Substantia nigra (tissue), 51 donors: ENCODE measurements at places on chromosomes 7 and 10.

DNA sequence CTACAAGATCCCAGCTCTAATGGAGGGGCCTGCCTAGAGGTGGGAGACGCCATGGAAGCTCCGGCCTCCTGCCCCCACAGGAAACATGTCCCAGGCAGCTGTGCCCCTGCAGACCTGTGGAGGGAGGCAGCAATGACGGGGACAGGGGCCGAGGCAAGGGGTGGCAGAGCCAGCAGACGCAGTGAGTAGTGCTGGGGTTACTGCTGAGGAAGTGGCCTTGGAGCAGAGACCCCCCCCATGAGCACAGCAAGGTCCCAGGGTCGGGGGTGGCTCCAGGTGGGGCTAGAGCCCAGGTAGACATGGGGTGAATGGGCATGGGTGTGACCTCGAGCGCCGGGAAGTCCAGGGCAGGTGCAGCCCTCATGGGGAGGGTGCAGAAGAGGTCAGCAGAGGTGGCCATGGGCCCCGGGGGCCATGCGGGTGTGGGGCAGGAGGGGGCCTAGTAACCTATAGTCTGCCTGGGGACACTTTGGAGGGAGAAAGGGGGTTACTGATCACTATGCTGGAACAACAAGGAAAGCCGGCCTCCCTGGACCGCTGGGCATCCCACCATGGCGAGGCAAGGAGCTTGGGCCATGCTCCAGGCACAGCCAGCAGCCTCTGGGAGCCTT lies 45.5 kb downstream of the JAKMIP3 start:
- no peak for DNase-seq

DNA sequence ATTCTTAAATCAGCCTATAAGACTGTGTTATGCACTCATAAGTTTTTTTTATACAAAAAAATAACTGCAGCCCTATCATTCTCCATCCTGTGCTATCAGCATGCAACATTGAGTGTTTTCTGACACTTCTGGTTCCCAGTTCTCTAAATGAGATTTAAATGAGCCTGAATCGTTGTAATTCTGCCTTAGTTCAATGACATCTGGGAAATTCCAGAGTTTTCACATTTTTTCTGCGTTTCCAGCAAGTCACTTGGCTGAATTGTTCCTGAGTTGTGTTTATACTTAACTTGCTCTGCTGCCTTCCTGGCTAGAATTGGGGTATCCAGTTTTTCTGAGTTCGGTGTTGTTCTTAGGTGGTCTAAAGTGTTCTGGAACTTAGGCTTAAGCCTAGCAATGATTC lies 636.1 kb upstream of the FZD8 start:
- no peak for DNase-seq

- no peak for DNase-seq
Observed at GRCh38 chr7:80098795-80099194, 35.8 kb upstream of the GNAI1 start.

DNA sequence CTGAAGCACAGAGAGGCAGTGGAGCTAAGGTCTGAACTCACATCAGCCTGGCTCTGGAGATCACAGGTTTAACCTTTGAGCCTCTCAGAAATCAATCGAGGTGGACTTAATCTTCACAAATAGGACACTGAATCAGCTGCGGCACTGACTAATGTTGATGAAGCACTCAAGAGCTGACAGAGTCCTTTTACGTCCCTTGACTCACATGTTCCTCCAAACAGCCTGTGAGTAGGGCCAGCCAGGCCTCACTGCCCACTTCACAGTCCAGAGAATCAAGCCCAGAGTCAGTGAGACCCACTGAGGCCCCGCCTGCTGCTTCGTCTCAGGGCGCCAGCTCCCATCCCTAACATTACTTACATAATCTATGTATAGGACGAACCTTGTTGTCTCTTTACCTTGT lies 63.1 kb downstream of the TNS3 start:
- DNase-seq, result no peak

GRCh38 chr7:130351791-130352090 lies 7.1 kb downstream of the CPA5 start:
- no peak for DNase-seq

DNA sequence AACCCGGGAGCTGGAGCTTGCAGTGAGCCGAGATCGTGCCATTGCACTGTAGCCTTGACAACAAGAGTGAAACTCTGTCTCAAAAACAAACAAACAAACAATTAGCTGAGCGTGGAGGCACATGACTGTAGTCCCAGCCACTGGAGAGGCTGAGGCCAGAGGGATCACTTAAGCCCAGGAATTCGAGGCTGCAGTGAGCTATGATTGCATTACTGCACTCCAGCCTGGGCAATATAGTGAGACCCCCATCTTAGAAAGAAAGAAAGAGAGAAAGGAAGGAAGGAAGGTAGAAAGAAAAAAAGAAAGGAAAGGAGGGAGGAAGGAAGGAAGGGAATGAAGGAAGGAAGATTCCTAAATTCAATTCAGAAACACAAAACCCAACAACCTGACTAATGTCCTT lies 141.3 kb upstream of the TNRC18 start:
- no peak for DNase-seq

- no peak for DNase-seq
Observed at GRCh38 chr7:20797462-20798080, 10.9 kb upstream of the SP8 start.

- DNase-seq, result no peak
Observed at GRCh38 chr10:86803156-86803555, 46.7 kb downstream of the BMPR1A start.

GRCh38 chr7:96739167-96739566 lies 29.5 kb upstream of the SEM1 start:
- no peak for DNase-seq

- DNase-seq, result no peak
Observed at GRCh38 chr7:27695096-27695495, 32.4 kb upstream of the HIBADH start.

DNA sequence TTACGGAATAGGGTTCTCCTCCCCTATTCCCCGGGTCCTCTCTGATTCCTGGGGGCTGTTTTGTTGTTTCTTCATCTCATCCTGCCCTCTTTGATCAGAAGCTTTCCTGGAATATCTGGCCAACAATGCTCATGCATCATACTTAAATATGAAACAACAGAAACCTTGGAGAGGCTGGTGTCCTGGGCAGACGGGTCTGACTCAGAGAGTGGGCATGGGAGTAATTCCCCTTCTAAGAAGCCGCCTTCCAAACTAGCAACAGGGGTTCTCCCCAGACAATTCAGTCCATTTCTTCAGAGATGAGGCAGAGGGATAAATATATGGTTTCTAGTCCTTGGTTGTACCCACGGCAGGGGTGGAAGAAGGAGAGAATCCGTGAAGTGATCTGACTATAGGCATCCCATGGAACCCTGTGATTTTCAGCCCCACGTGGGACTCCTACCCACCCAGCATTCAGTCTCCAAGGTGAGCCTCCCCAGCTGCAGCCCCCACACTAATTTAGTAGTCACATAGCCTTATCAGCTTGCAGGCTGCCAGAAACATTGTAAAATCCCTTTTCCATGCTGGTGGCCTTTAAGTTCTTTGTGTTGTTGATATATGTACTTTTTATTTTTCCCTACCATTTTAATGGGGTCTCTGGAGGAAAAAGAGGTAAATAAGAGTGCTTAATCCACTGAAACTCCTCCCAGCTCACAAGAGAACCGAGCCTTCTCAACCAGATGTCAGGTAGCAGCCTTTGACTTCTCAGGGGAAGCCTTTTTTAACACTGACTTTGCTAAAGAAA lies 119.2 kb downstream of the SFMBT2 start:
- no peak for DNase-seq

DNA sequence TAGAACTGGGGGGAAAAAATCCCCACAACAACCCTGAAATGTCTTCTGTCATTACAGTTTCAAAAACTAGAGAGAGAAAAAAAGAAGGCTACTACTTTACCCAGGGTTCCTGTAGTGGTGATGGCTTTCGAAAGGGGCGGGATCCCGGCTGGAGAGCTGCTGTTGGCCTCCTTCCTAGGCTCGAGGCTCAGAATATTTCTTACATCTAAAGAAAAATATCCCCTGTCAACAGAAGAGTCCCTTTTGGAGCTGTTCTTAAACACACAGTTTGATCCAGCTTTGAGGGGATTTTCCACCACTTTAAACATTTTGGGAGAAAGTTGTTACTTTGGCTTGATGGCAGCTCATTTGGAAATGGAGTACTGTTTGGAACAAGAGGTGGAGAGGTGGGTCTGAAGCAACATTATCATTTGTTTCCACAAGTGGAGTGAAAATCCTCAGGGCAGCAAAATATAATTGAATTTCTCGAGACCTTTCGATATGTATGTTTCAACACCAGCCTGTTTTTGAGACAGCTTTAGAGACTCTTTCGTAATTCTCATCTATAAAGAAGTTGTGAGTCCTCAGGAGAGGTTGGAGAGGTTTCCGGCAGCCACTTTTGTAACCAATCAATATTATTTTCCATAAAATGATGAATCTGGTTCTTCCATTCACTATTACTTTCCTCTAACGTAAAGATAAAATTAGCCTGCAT lies 5.1 kb downstream of the HOXA13 start:
- DNase-seq, result no peak

DNA sequence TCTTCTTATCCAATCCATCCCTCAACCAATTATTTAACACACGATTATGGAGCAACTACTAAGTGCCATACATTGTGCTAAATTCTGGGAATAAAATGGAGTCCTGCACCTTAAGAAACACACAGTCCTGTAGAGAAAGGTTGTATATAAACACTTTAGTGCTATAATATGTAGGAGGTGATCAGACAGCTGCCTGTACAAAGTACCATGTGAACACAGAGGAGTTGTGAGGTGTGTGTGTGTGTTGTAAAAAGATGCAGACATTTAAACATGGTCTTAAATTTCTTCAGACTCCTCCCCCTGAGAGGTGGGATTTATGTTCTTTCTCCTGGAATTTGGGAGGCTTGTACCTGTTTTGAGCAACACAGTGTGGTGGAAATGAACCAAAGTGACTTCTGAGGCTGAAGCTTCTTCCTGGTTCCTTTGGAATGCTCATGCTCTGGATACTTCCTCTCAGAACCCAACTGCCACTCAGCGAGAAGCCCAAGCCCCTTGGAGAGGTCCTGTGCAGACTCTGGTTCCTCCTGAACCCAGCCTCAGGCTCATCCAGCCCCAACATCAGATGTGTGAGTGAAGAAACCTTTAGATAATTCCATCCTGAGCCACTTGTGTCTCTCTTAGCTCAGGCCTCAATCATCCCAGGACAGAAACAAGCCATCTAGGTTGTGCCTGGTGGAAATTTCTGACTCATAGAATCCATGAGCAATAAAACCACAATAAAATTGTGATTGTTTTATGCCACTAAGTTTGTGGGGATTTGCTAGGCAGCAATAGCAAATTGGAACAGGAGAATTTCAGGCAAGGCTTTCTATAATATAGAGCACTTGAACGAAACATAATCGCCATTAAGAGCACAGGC lies 161.2 kb upstream of the FAM3C start:
- no peak for DNase-seq

DNA sequence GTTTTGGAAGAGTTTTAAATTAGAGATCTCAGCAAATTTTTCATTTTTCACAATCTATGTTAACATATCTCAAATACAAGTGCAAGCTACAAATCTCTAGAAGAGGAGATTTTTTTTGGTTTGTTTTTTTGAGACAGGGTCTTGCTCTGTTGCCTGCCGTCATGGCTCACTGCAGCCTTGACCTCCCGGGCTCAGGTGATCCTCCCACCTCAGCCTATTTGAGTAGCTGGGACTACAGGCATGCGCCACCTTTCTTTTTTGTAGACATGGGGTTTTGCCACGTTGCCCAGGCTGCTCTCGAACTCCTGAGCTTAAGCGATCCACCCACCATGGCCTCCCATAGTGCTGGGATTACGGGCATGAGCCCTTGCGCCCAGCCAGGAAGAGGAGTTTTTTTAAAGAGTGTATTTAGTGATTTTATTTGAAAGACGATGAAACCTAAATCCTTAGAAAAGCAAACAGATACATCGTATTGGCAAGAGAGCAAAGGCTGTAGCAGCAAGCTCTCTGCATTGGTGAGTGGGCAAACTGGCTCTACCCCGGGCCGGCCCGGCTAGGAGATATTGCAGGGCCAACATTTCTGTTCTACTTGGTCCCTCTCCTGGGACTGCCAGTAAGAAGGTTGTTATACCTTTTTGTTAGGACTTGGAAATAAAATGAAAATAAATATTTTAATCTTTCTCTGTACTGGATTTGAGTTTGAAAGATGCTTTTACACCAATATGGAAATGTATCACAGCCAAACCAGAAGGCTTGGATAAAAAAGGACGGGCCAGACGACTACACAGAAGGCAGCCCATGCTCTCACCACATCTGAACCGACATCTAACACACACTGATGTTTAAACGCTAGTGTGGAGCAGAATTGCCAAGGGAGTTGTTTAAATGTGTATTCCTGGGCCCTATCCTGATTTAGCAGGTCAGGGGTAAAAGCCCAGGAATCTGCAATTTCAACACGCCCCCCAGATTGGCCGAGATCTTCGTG lies 49.6 kb upstream of the RHEB start:
- no peak for DNase-seq

GRCh38 chr10:69609077-69609476 lies 21.0 kb upstream of the FAM241B start:
- no peak for DNase-seq

DNA sequence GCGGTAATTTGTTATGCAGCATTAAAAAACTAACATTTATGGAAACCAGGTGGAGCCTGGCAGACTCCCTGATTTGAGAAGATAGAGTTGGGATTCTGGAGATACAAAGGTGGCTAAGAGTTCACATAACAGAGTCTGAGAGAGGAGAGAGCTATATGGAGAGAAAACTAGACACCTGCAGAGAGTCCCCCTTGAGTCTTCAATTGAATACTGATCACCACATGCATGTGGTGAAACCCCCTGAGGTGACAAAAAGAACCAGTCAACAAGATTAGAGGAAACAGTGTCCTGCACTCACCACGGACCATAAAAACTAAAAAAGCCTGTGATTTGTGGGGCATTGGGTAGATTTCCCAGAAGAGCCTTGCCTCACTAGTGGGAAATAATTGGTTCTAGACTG lies 10.1 kb downstream of the GIMAP2 start:
- DNase-seq, result no peak

- DNase-seq, result no peak
Observed at GRCh38 chr7:77425101-77426051, 9.2 kb upstream of the GSAP start.
